ENCODE measurements at places on chromosomes 4 and X. TPM values are rescaled to one million over a fixed set of nuclear protein-coding genes. Genes with fewer than 3 reads are reported as not detected.

HSFX3 gene
- not detected for total RNA-seq

GRCh38 chr4:27187786-27188185 lies 327.1 kb downstream of the STIM2 start:
- no peak for DNase-seq

DNA sequence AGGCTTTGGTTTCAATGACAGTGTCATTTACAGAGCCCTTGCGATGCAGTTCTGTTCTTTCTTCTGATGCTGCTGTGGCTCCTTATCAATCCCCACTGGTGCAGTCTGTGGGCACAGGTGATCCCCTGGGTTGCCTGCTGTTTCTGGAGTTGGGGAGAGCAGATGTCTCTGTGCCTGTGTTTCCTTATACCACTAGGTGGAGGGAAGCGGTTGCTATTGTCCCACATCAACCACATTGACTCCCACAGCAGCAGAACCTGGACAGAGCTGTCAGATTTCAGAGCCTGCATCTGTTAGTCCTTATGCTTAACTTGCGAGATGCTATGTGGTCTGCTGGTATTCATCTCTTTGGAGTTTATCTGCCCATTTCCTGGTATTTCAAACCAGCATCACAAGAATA lies 57.7 kb downstream of the NEIL3 start:
- no peak for DNase-seq

DNA sequence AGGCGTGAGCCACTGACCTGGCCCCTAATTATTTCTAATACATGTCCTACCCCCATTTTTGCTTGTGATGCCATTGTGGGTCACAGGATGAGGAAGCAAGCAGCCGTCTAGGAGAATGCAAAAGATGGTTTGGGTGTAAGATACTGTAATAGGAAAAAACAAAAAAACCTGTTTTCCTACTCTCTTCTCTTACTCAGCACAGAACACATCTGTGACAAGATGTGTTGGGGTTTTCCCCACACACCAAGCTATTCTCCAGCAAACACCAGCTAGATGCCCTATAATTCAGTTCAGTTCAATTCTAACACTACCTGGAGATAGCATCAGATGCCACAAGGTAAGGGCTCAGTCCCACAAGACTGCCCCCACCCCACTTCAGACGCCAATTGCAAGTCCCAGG lies 15.3 kb upstream of the HPRT1 start:
- no peak for DNase-seq
